ENCODE measurements at places on chromosomes 12 and 14. TPM values are rescaled to one million over a fixed set of nuclear protein-coding genes. Genes with fewer than 3 reads are reported as not detected.

NKX2-1 gene
- not detected for total RNA-seq

DNA sequence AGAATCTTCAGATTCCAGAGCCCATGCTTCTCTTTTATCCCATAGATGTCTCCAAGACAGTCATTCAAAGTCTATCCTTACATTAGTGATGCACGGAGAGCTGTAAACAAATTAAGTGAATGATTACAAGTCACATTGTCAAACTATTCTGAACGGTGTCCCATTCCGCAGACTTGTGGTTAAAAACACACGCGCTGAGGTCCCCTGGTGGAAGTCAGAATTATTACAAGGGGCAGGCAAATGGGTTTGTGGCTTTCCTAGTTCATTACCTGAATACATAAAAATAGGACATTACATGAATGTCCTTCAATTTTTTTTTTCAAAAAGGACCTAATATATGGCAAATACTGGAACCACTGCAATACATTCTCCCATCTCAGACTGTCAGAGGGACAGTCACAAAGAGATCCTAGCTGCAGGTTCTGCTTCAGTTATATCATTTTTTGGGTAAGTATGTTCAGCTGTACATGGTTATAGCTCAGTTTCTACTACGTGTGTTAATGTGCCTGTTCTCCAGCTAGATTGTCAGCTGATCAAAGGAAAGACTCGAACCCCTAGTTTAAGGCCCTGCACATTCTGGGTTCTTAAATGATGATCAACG, 53.1 kb upstream of the STON2 start:
- H3K36me3 ChIP-seq: no peaks in the 10 kb centered on the region
- no peaks in the 10 kb centered on the region for H3K27me3 ChIP-seq
- no peak overlapping the region for H3K27ac ChIP-seq
- H3K4me1 ChIP-seq: no peaks in the 10 kb centered on the region
- no peak overlapping the region for H3K4me3 ChIP-seq
- DNase-seq: no peak

- peak overlapping the region; percentile 100 for H3K4me3 ChIP-seq
- peak overlapping the region; percentile 98 for H3K27ac ChIP-seq
- H3K36me3 ChIP-seq: no peaks in the 10 kb centered on the region
- DNase-seq: peak; percentile 73
Observed at GRCh38 chr12:11648514-11649412, 711 bp upstream of the ETV6 start.

KRT78 gene
- total RNA-seq: not detected

EXOC3L4 gene
- total RNA-seq: 4.8 TPM

LAG3 gene
- 1.8 TPM for total RNA-seq

Data from aorta (tissue), 5 donors.